Right lung (tissue), 10 donors: ENCODE measurements at places on chromosomes 3 and 15.

DNA sequence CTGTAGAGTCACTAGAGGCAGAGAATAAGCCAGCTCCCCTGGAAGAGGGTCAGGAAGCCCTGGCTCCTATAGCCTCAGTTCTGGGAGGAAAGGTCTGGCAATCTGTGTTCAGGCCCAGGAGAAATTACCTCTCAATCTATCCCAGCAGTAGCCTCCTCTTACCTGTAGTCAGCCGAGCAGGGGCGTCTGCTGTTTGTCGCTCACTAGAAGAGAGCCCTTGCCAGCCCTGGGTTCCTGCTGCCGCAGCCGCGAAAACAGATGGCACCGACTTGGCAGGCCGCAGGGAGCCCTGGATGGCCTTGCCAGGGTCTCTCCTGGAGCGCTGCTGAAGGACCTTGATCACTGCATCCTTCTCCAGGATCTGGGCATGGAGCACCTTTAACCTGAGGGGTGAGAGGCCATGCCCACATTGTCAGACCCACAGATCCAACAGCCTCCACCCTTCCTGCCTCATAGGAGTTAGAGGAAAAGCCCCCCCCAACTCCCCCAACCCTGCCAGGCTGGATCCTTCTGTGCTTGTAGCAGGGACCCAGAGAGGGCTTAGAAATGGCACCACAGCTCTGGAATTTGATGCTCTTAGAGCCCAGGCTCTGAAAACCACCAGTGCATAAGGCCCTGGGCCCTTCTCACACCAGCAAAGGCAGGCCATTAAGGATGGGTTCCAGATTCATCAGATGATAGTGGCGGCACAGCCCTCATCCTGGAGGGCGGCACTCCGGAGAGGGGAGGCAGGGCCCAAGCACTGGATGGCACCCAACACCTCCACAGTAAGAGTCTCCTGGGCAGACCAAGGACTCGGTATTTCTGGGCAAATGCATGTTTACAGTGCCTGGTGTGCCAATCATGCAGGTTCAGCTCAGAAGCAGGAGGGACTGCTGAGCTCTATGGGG, 14.9 kb downstream of the AMOTL2 start:
- no peak for DNase-seq

GRCh38 chr3:77605308-77605707, 565.4 kb downstream of the ROBO2 start:
- no peak for DNase-seq

DNA sequence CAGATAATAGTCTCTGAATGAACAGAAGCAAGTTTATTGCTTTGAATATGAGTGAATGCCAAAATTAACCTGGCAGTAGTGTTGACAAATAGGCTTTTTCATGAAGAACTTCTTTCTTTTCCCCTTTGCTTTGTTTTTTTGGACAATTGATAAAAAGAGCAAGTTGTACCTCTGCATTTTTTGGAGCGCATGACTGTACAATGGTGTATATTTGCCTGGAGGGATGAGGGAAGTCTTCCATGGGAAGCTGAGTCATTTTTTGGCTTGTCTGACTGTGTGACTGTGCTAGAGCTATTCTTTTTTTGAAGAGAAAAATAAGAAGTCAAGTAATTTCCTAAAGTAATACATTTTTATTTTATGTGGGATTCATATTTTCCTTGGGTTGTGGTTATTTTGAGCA, 186.9 kb downstream of the KLHL25 start:
- no peak for DNase-seq

DNA sequence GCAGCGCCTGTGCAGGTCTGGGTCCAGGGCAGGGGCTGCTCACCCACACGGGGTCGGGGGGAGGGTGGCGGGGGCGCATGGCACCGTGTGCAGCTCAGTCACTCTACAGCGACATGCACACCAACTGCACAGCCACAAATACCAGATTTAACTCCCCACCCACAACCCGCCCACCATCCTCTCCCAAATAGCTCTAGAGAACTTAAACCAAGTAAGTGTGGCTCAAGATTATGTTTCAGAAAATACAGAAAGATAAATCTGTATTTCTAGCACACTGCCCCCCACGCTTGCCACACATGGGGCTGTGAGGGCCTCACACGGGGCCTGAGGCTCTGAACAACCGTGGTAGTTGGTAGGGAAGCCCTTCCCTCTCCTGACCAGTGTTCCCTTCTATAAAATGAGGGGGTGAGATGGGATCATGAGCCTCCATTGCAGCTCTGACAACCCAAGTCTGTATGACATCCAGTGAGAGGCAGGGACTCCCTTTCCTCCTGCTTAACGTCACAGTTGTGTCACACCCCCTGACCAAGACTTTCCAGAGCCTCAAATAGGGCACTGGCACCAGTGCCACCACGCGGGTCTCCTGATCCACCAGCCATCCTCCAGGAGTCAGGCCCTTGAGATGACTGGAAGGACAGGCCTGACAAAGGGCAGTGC, 23.1 kb downstream of the POC1A start:
- no peak for DNase-seq

DNA sequence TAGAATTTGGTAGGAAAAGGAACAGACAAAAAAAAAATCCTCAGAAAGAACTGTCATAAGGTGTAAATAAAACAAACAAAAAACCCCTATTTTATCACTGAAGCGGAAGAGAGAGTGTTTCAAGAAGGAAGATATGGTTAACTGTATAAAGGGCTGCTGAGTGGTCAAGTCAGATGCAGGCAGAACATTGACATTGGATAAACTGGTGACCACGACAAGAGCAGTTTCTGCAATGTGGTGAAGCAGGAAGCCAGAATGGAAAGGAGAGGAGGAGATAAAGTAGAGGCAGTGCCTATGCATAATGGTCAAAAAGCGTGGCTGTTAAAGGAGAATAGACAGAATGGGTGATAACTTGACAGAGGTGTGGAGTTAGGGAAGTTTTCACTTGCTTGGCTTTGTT, 75.3 kb downstream of the CYP19A1 start:
- DNase-seq = no peak

DNA sequence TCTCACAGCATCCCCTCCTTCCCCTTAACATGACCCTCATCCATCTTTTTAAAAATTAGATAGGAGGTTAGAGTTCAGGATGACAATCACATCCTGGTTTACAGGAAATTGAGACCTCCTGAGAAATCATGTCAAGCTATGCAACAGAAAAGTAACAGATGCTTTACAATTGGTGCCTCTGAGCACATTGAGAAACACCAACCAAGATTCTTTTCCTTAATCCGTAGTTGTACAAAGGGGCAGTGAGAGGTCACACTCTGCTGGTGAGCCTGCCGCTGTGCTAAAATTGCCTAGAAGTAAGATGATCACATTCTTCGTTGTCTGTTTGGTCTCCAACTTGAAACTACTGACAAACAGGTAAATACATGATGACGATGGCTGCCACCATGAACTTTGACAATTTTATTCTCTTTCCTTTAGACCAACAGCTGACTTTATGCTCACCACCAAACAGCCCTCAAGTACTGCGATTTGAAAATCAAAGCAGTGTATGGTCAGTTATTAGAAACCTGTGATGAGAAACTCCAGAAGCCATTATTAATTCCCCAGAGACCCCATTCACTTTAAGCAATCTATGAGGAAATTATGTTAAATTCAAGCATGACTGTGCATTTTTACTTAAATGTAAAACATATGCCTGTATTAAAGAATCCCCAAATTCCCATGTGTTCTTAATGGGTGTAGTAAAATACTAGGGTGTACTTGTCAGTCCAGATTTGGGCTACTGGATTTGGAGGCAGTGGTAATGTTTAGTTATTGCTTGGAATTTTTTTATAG, 210.7 kb upstream of the UBE2E1 start:
- DNase-seq = no peak

DNA sequence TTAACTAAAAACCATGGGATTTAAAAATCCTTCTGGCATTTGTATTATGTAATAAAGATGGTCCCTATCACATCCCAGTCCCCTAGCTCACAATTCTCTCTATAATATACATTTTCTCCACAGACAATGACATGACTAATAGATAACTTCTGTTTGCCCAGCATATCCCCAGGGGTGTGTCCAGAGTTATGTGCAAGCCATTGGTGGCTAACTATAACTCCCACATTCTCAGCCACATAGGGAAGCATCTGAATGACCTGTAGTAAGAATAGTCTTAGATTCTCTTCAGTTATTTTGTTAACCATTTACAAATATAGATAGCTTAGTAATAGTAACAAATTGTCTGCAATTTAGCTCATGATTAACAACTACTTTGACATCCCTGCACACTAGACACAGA, 52.2 kb upstream of the RBSN start:
- no peak for DNase-seq

GRCh38 chr3:47901280-47901833, 98.4 kb downstream of the DHX30 start:
- DNase-seq = no peak

DNA sequence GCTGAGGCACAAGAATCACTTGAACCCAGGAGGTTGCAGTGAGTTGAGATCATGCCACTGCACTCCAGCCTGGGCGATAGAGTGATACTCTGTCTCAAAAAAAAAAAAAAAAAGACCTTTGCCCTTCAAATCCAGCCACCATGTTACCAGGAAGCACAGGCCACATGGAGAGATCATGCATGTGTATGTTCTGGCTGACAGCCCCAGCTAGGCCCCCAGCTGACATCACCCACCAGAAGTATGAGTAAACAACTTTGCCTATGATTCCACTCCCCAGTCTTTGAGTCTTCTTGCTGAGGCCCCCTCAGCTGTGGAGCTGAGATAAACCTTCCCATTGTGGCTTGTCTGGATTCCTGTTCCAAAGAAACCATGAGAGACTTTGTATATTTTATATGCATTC, 3.3 kb upstream of the ARIH2 start:
- DNase-seq = no peak
